ENCODE measurements at places on chromosomes 6 and 20.

DNA sequence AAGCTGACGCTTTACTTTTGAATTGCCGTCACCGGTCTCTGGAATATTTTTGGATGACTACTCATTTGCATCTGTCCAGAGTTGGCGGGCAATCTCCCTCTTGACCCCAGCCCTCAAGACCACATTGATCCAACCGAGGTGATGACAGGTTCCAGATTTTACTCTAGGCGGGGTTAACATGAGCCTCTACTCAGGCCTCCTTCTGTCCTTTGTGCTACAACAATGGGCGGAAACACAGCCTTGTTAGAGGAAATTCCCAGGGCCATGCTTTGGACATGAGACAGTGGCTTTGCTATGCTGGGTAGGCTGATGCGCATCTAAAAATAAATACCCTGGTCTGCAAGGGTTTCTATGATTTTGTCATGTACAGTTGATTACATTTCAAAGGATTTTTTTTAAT, 27.0 kb upstream of the ADGRF5 start:
- DNase-seq: no peak

DNA sequence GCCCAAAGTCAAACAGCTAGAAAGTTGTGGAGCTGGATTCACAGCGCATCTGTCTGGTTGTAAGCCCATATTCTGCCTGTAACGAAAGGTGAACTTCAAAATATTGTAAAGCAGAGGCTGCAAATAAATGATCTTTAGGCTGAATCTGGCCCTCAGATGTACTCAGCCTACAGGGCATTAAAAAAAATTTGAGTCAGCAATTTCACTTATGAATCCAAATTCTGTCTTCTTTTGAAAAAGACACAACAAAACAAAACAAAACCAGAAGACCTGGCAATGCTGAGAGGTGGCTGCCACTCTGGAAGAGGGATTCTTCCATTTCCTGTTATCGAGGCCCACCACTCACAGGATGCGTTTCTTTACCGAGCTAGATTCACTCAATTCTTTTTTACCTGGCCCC, 7.1 kb downstream of the LAMA4 start:
- no peak for DNase-seq

- no peak for DNase-seq
These were observed 124.5 kb downstream of the MTFR2 start for GRCh38 chr6:136125585-136125984.

DNA sequence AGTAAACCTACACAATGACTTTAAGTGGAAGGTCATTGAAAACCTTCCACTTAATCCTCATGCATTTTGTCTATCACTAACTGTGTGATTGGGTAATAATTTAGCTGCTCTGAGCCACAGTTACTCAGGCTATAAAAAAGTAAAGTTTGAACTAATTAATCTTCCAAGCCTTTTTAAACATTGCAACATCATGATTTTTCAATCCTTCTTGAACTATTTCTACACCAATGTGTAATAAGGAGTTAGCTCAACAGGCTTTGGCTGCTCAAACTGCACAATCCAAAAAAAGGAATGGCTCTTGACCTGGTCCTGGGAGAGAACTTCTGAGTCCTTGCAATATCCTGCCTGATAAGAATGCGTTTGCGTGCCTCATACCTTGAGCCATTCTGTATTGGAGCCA, 34.8 kb upstream of the FILIP1 start:
- DNase-seq: no peak

- no peak for DNase-seq
These were observed 17.8 kb upstream of the FOXC1 start for GRCh38 chr6:1591926-1592325.

- DNase-seq: no peak
These were observed 39.5 kb upstream of the VAPB start for GRCh38 chr20:58349570-58349969.

GRCh38 chr20:21534453-21534852, 20.6 kb upstream of the NKX2-2 start:
- no peak for DNase-seq

DNA sequence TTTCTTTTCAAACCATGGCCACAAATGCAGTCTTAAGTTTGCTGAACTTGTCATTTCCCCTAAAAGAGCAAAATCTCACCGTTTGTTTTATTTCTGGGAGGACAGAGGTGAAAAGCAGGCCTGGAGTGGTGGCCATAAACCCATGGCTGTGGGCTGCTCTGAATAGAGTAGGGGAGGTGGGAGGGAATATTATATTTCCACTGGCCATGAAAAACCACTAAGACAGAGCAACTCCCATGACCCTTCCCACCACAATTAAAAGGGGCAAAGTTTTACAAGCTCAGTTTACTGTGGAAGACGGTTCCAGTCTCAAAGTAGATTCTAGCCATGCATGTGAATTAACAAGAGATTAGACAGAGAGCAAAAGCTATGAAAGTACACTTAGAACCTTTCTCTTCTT, 59.0 kb downstream of the IYD start:
- no peak for DNase-seq

DNA sequence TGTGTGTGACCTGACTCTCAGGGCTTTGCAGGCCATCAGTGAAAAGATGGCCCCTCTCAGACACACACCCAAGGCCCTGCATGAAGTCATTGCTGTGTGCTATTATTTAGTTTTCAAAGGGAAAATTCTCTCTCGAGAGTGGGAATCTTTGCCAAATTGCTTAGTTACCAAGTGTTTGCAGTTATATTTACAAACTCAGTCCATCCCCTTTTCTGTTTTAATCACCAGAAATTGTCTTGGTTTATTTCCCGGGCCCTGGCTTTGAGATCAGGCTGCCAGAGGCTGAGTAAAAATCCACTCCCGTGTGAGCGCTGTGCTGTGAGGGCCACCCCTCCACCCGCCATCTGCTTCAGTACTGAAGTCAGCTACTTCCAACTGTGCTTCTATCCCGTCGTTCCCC, 163.1 kb downstream of the SOD2 start:
- DNase-seq: no peak
